ENCODE measurements at places on chromosomes 5 and 9. TPM values are rescaled to one million over a fixed set of nuclear protein-coding genes. Genes with fewer than 3 reads are reported as not detected.

DNA sequence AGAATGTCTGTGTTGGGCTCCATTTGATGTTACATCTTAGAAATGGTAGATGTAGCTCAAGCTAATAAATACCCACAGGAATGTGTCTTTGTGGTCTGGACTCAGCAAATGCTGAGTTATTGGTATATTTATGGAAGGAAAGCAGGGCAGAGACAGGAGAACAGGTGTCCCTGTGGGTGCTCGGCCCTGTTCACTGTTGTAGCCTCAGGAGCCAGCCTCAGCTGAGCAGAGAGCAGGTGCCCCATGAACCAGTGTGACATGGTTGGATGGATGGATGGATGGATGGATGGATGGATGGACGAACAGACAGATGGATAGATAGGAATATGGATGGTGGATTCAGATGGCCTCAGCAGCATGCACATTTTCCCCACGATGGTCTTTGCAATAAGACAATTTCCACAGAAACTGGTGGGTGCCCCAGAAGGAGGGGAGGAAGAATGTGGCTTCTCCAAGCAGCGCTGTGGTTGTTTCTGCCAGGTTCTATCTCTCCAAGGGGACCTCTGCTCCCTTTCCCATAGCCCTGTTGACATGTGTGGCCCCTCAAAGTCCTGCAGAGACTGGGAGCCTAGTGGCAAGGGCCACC is 8.2 kb upstream of the IRF1 start:
- DNase-seq = no peak

DNA sequence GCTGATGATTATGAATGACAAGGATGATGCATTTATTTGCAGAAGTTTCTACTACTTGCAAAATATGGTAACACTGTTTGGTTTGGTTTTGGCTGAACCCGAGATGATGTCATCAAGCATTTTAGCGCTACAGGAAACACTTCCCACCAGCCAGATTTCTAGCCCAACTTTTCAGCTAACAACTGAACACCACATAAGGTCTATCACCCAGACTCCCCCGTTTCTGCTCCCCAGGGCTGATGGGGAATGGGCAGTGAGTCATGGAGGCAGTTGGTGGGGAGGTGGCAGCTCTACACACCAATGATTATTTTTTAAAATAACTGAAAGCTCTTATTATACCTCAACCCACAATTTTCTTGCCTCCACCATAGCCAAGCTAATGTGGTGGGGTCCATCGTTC is 302.9 kb downstream of the CEMIP2 start:
- no peak for DNase-seq

- DNase-seq = no peak
These were observed 68.9 kb downstream of the PTCH1 start for GRCh38 chr9:95447660-95448420.

Gene DDX4
- not detected for total RNA-seq

- no peak for DNase-seq
These were observed 10.3 kb upstream of the GPBP1 start for GRCh38 chr5:57163553-57164006.

Gene RASGRF2
- 0.05 TPM for total RNA-seq

DNA sequence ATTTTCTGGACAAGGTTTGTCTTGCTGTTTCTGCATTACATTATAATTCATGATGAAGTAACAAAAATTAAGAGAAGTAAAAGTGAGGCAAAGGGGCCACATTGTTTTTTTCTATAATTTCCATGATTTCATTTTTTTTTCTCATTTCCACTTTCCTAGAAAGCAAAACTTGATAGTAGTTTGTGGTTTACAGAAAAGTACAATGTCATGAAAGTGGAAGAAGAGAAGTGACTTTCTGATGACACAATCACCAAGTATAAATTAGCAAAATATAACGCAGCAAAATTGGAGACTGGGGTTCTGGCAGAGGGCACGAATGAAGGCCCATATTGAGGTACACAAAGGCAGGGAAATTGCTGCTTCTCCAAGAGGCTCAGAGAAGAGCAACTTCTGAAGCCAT is 5.0 kb upstream of the IFNA14 start:
- DNase-seq = no peak

Gene HINT1
- 222 TPM for total RNA-seq

GRCh38 chr5:129760636-129761325 is 12.9 kb downstream of the MINAR2 start:
- DNase-seq = no peak

- DNase-seq = no peak
These were observed 352.1 kb upstream of the CDH18 start for GRCh38 chr5:20340126-20340525.

DNA sequence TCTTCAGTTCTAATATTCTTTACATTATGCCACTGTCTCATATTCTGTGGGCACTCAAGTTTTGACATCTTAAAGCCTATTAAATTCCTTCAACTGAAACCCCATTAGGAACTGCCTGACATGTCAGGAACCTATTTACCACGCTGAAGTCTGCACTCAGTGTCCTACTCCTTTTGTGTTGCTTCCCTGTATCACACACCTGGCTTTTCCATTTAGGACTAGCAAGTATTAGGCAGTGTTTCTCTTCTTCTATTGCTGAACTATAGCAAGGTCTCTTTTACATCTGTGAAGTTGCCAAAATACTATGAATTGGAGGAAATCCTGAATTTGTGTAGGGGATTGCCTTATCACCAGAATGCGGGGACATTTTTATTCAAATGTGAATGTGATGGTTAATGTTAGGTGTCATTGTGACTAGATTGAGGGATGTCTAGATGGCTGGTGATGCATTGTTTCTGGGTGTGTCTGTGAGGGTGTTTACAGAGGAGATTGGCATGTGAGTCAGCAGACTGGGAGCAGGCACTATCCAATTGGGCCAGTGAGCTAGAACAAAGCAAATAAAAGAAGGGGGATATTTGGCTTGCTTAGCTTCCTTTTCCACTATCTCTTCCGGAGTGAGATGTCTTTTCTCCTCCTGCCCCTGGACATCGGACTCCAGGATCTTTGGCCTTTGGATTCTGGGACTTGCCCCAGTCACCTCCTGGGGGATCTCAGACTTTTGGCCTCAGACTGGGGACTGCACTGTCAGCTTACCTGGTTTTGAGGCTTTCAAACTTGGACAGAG is 21.2 kb upstream of the VCAN start:
- DNase-seq = no peak

All from HCT116 (cell line).